Activated CD8-positive, alpha-beta memory T cell treated with anti-CD3 and anti-CD28 coated beads for 1 hour (primary cell): ENCODE measurements at places on chromosomes 11 and 22.

- DNase-seq: no peak
Observed at GRCh38 chr11:42315267-42315666, 855.8 kb upstream of the LRRC4C start.

DNA sequence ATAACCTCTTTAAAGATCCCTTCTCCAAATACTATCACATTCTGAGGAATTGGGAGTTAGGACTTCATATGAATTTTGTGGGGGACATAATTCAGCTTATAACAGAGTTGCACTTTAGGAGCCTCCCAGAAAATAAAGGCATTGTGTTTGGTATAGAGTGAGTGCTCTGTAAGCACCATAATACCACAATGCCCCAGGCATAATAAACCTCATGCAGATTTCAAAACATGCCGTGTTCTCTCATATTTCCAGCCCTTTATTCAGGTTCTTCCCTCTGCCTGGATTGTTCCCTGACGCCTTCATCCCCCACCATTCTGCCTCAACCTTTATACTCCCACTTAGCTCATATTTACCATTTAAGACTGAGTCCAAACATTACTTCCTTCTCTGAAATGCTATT is 398.8 kb upstream of the FAT3 start:
- no peak for DNase-seq

- no peak for DNase-seq
Observed at GRCh38 chr11:101446238-101446637, 137.6 kb downstream of the TRPC6 start.

DNA sequence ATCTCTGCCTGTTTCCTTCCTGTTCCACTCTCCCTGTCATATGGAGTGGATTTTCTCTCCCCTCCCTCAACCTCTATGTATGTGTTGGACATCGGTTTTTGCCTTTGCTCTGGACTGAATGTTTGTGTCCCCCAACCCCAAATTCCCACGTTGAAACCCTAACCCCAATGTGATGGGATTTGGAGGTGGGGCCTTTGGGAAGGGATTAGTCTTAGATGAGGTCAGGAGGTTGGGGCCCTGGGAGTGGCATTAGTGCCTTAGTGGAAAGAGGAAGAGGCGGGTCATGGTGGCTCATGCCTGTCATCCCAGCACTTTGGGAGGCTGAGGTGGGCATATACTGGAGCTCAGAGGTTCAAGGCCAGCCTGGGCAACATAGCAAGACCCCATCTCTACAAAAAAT is 11.6 kb downstream of the TP53AIP1 start:
- no peak for DNase-seq

GRCh38 chr11:86438685-86439084 is 64.0 kb downstream of the CCDC81 start:
- no peak for DNase-seq

- DNase-seq: no peak
Observed at GRCh38 chr11:41458641-41459040, 811 bp downstream of the LRRC4C start.

DNA sequence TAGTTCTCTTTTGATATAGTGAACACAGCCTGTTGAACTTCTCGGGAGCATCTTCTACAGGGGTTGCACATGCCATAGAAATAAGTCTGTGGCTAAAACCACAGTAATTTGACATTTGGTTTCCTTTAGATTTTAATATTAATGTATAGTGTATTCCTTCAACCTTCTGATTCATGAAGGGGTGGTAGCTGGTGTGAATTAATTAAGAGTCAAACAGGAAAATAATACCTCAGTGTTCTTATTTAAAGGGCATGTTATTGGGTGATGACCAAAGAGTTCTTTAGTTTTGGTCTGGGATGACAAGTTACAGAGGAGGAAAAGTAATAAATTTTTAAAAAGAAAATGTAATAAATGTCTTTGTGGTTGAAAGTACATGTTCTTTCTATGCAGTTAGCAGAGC is 86.8 kb downstream of the PDHX start:
- no peak for DNase-seq

GRCh38 chr11:1639102-1639620 is 9.6 kb downstream of the KRTAP5-5 start:
- DNase-seq: no peak

DNA sequence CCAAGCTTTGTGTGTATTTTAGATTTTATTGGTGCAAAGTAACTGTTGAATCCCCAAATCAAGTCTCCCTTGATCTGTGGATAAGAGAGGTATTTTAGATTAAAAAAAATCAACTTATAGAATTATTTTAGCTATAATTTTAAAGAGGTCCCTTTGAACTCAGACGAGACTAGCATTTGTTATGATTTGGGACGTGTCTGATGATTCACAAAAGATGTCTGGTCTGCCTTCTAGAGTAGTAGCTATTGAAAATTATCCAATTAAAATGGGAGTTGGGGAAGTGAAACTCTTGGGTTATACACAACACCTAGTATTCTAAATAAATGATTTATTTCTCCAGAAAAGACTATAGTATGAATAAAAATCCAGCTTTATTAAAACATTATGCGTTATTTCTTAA is 227.9 kb upstream of the GRIA4 start:
- DNase-seq: no peak

DNA sequence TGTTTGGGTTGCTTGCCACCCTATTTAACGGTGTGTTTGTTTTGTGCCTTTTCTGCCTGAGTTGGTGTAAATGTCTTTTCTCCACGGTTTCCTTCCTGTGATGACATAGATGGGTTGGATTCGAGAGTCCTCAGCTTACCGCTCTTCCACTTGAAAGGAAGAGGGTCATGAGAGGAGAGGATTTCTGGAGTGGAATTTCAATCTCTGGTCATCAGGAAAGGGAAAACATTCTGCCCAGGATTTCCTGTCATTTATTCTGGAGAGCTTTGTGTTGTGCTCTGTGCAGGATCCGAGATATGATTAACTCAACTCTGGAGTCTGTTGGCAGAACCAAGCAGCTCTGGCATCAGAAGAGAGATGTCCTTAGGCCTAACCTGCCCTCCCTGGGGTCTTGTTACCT is 605.2 kb downstream of the NTM start:
- DNase-seq: no peak

- no peak for DNase-seq
Observed at GRCh38 chr11:97502201-97502600, 1112.4 kb downstream of the JRKL start.

DNA sequence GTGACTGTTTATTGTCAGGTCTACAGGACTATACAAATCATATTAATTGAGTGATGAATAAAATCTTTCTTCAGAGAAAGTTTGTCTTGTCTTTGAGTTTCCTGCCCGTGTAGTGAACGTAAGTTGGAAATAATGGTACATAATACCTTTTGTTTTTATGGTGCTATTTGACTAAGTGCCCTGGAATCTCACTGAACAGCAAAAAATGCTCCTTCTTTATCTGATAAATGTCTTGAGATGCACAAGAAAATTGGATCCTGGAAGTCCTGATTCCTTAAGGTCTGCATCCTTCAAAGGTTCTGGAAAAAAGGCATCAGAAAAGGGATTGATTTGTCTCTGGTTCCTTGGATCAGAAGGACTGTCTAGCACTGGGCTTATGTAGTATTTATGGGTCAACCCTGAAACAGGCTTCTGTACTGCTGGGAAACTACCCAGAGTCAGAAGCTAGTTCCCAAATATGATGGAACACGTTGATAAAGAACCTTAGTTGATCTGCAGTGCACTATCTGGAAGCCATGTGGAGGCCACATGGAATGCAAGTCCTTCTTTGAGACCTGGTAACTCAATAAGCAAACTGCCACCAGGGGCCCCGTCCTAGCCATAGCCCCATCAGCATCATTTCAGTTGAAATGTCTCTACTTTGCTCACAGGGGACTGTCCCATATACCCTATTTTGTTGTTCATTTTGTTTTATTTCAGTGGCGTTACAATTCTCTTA is 100.6 kb upstream of the CD44 start:
- DNase-seq: no peak

- no peak for DNase-seq
Observed at GRCh38 chr11:113163291-113164030, 150.9 kb upstream of the TTC12 start.

DNA sequence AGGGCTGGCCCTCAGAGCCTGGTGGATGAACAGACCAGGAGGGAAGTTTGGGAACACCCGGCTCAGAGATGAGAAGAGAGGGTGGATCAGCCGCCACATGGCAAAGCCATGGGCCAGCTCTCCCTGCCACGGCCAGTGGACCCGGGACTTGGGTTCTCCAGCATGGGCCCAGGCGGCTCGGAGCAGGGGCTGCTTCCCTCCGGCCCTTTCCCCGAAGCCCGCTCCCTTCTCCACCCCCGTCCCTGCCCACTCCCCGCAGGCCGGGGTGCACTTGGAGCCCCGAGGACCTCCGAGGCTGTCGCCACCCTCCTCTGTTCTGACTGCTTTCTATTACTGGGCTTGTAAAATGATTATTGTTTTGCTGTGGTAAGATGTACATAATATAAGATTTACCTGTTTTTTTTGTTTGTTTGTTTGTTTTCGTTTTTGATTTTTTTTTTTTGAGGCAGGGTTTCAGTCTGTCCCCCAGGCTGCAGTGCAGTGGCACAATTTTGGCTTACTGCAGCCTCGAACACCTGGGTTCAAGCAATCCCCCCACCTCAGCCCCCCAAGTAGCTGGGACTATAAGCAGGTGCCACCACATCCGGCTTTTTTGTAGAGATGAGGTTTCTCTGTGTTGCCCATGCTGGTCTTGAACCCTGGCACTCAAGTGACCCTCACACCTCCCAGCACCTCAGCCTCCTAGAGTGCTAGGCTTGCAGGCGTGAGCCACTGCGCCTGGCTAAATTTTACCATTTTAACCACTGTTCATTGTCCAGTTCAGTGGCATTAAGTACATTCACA is 11.3 kb upstream of the TH start:
- DNase-seq: no peak

DNA sequence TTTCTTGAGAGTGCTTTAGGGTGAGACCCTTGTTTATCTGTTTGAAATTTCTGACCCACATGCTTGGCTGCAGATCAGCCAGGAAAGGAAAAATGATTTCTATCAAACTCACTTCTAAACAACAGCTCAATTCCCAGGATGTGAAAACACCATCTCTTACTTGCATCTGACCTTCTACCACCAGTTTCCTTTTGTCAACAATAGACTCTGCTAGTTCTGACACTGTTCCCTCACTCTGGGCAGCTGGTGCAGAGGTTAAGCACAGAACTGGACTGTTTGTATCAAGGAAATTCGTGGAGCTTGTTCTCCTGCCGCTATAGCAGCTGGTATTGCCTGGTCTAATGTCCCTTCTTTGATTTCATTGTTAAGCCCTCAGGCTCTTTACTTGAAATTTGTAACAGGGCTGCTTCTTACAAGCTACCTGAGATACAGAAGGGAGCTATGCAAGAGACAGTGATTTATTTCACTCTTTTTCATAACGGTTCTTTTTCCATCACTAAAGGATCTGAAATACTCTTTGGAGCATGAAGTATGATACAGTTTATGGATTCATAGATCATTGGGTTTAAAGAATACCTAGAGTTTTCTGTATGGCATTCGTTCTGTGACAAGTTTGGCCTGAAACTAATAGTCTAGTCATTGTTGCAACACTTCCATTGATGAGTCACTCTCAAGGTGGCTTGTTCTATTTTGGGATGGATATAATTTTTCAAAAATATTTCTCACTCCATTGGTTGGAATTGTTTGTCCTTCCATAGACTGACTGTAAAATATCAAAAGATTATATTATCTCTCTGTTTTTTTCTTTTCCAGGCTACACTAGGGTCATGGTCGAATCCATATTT is 178.2 kb upstream of the ZC3H12C start:
- DNase-seq: no peak

DNA sequence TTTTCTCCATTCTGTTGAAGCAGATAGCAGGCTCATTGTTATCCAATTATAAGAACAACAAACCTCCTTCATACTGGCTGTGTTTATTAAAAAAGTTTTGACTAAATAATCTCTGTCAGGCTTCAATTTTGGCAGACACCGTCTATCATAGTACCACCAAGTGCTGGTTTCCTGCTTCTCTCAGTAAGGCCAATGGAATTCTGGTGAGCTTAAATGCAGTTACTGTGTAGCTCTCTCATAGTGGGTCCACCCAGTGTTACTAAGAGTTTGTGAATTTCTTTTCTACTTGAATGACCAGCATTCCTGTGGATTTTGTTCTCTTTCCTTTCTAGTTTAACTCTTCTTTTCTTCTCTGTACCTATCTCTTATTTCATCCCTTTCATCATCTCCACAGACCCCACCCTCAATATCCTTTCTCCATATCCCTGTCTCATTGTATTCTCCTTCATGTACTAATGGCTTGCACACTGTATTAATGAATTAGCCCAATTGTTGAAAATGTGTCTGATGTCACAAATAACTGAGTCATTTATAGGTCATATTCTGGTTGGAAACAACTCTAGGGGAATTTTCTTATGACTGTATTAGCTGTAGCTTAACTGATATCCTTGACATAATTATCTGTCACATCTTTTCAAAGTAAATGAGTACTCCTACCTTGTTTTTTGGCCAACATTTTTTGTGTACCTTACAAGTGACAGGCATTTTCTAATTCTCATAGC is 372.1 kb downstream of the FAT3 start:
- DNase-seq: no peak

GRCh38 chr22:49180683-49181024 is 647.0 kb downstream of the BRD1 start:
- DNase-seq: no peak

DNA sequence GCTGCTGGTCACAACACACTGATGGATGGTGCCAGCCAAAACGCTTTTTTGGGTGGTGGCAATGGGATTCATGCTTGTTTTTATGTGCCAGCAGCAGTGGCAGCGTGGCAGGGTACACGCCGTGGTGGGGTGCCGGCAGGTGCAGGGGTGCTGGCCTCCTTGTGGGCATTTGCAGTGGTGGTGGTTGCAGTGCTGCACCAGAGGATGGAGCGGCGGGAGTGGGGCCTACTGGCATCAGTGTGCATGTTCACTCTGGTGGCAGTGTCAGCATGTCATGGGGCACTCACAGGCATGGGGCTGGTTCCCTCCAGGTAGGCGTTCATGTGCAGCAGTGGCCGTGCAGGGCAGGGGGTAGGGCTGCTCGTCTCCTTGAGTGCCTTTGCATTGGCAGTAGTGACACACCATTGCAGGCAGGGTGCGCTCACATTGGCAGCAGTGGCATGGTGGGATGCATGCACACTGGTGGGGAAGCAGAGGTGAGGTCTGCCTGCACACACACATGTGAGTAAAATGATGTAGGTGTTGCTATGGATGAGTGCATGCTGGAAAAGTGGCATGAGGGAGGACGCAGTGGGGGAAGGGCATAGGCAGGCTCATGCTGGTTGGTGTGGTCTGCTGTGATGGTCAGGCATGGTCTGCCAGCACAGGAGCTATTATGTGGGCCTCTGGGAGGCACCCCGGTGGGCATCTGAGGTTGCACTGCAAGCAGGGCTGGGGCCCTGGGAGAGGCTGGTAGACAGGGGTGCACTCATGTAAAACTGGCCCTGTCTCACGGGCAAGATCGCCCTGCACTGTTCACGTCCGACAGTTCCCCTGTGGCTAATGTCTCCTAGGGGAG is 29.9 kb downstream of the CCDC15 start:
- no peak for DNase-seq

- DNase-seq: no peak
Observed at GRCh38 chr22:26544489-26544888, 32.2 kb upstream of the TFIP11 start.

GRCh38 chr22:39623603-39624500 is 53.3 kb downstream of the CACNA1I start:
- no peak for DNase-seq

GRCh38 chr11:17421781-17422180 is 33.3 kb upstream of the KCNJ11 start:
- DNase-seq: no peak
